ENCODE measurements at places on chromosomes 1 and 21. TPM values are rescaled to one million over a fixed set of nuclear protein-coding genes. Genes with fewer than 3 reads are reported as not detected.

- DNase-seq: no peak
Measured at GRCh38 chr1:3419415-3420204, 34.9 kb upstream of the ARHGEF16 start.

The KRTAP12-2 gene
- not detected for total RNA-seq

DNA sequence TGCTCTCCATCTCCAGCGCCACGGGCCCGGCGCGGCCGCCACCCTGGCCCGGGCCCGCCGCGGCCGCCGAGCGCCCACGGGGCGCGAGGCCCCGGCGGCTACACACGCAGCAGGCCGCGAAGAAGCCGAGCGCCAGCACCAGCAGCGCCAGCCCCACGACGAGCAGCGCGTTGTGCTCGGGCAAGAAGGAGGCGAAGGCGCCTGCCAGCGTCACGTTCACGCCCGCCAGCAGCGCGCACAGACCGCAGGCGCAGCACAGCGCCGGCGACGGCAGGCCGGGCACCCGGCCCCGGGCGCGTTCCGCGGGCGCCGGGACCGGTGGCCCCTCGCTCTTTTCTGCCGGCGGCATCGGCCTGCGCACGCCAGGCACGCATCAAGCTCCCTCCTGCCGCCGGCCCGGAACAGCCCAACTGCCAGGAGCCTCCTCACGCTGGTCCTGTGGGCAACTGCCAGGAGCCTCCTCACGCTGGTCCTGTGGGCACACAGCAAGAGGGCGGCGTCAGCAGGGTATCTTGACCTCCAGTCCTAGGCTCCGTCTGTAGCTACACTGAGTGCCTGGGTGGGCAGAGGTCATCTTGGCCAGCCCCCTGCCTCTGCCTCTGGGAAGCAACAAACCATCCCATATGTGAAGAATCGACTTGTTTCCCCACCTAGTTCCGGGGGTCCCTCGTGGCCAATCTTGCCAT lies 18.1 kb downstream of the KNCN start:
- peak; percentile 41 for DNase-seq

DNA sequence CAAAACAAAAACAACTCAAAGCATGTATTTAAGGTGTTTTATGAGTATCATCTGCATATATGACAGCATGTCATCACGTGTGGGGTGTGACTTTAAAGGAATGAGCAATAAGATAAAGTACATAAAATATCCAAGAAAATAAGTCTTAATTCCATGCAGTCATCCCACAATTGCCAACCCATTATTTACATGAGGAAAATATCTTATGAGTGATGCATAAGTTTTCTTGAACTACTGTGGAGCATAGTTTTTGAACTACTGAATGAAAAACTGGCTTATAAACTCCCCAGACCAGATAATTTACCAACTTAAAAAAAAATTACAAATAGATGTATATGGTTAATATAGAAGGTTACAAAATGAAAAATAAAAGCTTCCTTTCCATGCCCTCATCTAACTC lies 29.7 kb upstream of the MTMR11 start:
- no peak for DNase-seq

- DNase-seq: no peak
Measured at GRCh38 chr1:231487019-231487418, 41.5 kb upstream of the TSNAX start.

DNA sequence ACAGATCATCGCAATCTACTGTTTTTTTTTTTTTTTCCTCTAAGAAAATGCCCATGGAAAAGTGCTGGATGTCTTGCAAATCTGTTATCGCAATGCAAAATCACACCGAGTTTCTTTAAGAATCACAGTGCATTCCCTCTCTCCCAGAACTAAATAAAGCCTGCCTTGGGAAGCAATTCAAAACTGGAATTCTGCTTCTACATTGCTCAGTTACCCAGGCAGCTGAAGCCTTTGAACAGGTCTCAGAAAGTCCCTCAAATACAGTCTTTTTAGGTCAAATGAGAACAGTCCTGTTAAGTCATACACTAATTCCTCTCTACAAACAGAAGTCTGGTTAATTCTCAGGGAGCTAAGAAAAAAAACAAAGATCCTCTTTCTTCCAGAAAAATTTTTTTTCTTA lies 46.3 kb downstream of the SLC30A10 start:
- DNase-seq: no peak

- no peak for DNase-seq
Measured at GRCh38 chr21:25569084-25569483, 38.2 kb downstream of the MRPL39 start.

The PROK1 gene
- not detected for total RNA-seq

DNA sequence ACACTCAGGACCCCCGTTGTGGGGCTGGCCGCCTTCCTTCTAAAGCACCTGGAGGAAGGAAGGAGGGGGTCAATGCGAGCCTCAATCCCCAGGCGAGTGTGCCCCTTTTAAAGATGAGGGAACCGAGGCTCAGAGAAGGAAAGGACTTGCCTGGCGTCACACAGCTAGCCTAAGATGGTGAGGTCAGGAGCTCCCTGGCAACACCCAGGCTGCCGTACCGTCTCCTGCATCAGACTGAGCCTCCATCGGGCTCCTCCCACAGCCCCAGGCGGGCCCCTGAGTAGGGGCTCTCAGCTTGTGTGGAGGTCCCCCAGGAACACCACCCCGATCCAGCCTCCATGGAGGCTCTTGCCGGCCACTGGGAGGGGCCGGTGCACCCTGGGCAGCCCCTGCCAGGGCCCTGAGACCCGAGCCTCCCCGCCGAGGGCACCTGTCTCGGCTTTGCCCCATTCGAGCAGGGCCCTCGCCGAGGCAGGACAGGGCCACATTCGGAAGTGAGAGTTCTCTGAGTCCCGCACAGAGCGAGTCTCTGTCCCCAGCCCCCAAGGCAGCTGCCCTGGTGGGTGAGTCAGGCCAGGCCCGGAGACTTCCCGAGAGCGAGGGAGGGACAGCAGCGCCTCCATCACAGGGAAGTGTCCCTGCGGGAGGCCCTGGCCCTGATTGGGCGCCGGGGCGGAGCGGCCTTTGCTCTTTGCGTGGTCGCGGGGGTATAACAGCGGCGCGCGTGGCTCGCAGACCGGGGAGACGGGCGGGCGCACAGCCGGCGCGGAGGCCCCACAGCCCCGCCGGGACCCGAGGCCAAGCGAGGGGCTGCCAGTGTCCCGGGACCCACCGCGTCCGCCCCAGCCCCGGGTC lies at the start of gene AIRE:
Gene AIRE (plus strand): TSS at position 739 of the 855 bp plus-strand sequence. CDS start 131 bp downstream, outside the sequence.
- no peak for DNase-seq

- DNase-seq: no peak
Measured at GRCh38 chr1:202568410-202568809, 141.8 kb downstream of the SYT2 start.

- no peak for DNase-seq
Measured at GRCh38 chr1:40763742-40764532, 19.6 kb upstream of the KCNQ4 start.

- DNase-seq: no peak
Measured at GRCh38 chr1:20439282-20439681, 46.7 kb downstream of the CAMK2N1 start.

The C8A gene
- not detected for total RNA-seq

GRCh38 chr1:94602316-94602715 lies 60.8 kb upstream of the F3 start:
- no peak for DNase-seq

- no peak for DNase-seq
Measured at GRCh38 chr1:35497571-35497970, 59.6 kb downstream of the KIAA0319L start.

- DNase-seq: peak; percentile 65
Measured at GRCh38 chr1:36151845-36152203, 2.5 kb upstream of the TRAPPC3 start.

The AGT gene
- total RNA-seq: not detected

GRCh38 chr1:213996320-213997037 lies 8.7 kb downstream of the PROX1 start:
- DNase-seq: no peak

DNA sequence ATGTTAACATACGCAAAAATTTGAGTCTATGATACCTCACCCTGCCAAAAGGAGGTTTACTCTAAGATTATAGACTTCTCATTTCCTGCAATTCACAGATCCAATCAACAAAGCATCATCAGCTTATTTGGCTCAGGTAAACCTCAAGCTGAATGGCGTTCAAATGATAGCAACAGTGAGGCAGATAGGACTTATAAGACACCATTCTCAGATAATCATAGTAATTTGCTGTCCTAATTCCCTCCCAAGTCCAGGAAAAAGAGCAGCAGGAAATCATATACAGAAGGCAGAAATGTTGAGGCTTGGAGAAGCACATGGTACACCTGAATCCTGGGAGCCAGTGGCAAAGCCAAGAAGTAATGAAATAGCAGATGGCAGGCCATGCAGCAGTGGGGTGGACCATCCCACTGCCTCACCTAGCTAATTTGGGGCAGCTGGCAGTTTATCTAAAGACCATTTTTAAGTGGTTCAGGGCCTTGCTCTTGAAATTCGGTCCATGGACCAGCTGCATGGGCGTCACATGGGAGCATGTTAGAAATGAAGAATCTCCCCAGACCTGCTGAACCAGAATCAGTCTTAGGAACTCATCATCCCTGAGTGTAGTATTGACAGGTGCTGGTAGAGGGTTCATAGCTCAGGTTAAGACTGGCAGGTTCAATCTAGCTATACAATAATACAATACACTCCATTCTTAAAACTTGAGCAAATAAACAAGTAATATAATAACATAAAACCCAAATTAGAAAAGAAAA lies 57.7 kb downstream of the ASTN1 start:
- no peak for DNase-seq

The CGN gene
- 1.1 TPM for total RNA-seq

DNA sequence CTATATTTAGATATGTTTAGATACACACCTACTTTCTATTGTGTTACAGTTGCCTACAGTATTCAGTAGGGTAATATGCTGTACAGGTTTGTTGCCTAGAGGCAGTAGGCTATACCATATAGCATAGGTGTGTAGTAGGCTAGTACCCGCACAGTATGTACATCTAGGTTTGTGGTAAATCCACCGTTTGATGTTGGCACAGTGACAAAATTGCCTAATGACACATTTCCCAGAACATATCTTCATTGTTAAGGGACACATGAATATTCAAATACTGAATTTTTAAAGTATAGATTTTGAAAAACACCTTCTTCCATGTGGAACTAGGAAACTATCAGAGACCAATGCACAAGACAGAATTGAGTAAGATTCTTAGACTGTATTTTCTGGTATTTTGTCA lies 22.6 kb upstream of the PDC start:
- no peak for DNase-seq

The HTR6 gene
- total RNA-seq: not detected

- no peak for DNase-seq
Measured at GRCh38 chr1:175804561-175804960, 61.2 kb upstream of the TNR start.

The GBP7 gene
- 0.09 TPM for total RNA-seq

- DNase-seq: no peak
Measured at GRCh38 chr1:198199105-198199504, 42.3 kb downstream of the NEK7 start.

GRCh38 chr1:163796394-163796821 lies 474.7 kb downstream of the NUF2 start:
- DNase-seq: no peak

DNA sequence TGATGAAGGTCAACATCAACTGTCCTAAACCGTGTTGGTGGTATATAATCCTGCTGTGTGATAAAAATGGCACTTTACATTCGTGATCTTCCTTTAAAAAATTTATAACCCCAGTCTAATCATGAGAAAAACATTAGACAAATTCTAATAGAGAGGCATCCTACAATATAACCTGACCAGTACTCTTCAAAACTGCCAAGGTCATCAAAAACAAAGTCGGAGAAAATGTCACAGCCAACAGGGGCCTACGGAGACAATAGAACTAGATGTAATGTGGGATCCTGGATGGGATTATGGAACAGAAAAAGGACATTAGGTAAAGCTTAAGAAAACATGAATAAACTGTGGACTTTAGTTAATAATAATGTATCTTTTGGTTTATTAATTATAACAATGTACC lies 25.0 kb downstream of the CDKN2C start:
- DNase-seq: no peak

The RGL1 gene
- total RNA-seq: 3.3 TPM

- DNase-seq: no peak
Measured at GRCh38 chr21:35408401-35408800, 359.3 kb upstream of the RUNX1 start.

GRCh38 chr1:167746988-167747655 lies 25.3 kb downstream of the MPZL1 start:
- no peak for DNase-seq

- DNase-seq: no peak
Measured at GRCh38 chr1:38555594-38555993, 304.0 kb downstream of the RRAGC start.

GRCh38 chr1:32303997-32304622 lies 12.2 kb downstream of the HDAC1 start:
- no peak for DNase-seq

DNA sequence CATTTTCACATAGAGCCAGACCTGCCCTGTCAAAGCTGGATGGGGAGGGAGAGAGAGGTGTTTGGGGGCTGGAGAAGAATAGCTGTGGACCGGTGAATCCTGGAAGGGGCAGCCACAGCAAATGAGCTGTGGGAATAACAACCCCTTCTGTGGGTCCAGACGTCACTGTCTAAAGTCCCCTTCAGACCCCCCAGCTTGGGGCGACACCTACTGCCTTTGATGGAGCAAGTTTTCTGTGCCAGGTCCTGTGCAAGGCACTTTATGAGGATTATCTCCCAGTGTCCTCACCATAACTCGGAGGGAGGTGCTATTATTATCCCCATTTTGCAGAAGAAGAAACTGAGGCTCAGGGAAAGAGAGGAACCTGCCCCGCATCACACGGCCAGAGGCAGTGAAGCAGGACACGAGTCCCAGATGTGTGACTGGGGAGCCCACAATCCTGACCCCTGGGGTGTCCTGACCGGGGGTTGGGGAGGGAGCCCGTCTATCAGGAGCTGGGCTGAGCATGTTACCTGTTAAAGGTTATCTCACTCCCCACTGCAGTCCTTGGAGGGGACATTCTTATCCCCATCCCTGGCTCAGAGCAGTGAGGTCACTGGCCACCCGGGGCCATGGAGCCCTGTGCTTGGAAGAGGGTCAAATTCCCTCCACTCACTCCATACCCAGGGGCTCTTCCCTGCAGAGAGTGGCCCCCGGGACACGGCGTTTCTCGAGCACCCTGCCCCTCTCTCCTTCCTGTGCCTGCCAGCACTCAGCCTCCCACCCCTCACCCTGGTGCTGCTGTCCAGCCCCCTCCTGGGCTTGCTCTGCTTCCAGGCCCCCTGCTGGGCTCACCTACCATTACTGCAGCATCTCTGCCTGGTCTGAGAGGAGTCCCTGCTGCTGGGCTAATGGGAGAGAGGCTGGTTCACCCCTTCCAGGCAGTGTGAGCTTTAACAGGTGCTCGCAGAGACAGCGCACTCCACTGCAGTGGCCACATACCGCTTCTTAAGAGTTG lies 132.9 kb downstream of the PTPRU start:
- no peak for DNase-seq

The FAM163A gene
- total RNA-seq: not detected

DNA sequence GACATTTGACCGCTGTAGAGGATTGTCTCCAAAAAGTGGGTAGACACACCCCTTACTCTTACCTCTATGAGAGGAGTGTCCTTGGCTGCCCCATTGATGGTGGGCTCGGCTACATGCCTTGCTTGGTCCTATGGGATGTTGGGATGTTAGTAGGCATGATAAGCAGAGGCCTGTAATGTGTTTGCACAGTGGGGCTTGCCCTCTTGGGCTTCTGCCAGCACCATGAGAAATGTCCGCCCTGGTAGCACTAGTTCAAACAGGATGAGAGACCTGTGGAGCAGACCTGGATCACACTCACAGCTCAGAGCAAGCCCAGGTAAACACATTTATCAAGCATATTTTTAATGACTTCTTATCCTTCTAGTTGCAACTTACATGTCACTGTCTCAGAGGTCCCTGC lies 54.2 kb downstream of the SH3GLB1 start:
- DNase-seq: no peak

All from CD8-positive, alpha-beta memory T cell (primary cell).